ENCODE measurements at places on chromosomes 11 and 22. TPM values are rescaled to one million over a fixed set of nuclear protein-coding genes. Genes with fewer than 3 reads are reported as not detected.
A peak's percentile ranks its signal among the peaks of the same experiment; 100 is the strongest.

The OR52E8 gene
- total RNA-seq: not detected

The LDHAL6A gene
- total RNA-seq: not detected

The HTR3B gene
- not detected for total RNA-seq

The IL17REL gene
- total RNA-seq: not detected

The PIK3IP1 gene
- 11.1 TPM for total RNA-seq

- no peak for DNase-seq
Observed at GRCh38 chr11:69063652-69064260, 15.0 kb downstream of the TPCN2 start.

GRCh38 chr11:14835496-14836492, 56.2 kb downstream of the CYP2R1 start:
- no peak for DNase-seq

DNA sequence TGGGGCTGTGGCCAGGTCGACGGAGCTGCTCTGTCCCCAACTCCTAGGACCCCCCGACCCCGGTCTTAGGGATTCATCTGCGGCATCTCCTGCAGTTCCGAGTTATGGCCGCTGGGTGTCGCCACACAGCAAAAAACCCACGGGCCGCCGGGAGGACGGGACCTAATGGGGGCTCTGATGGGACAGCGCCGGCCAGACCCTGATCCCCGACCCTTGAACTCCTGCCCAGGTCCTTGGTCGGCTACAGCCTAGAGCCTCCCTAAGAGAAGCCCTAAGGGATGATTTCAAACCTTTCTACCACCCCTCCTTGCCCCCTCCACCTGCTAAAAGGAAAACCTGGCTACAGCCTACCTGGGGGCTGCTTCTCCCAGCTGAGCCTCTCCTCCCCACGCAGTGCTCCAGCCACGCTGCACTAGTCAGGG, 30.8 kb upstream of the LRRC10B start:
- DNase-seq: peak; percentile 60

GRCh38 chr22:47627556-47628253, 865.3 kb downstream of the TBC1D22A start:
- no peak for DNase-seq

GRCh38 chr22:49299821-49300231, 527.8 kb downstream of the BRD1 start:
- no peak for DNase-seq

DNA sequence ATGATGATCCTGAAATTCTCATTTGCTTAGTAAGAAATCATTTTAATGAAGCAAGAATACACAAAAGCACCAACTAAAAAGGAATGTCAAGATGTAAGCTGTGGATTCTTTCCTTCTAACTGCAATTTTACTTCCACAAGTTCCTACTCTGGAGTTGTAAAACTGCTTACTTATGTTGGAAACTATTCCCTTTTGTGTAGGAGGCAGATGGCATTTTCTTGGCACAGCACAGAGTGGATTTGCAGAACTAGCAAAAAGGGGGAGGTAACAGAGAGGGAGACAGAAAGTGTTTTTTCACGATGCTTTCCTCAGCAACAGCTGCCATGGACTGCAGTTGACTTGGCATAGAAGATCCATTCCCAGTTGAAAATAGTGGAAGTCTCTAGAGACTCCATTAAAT, 1112.0 kb upstream of the RAG2 start:
- no peak for DNase-seq

GRCh38 chr22:26529345-26529744, 17.1 kb upstream of the TFIP11 start:
- DNase-seq: no peak

- no peak for DNase-seq
Observed at GRCh38 chr11:94638902-94639373, 71.8 kb downstream of the PIWIL4 start.

DNA sequence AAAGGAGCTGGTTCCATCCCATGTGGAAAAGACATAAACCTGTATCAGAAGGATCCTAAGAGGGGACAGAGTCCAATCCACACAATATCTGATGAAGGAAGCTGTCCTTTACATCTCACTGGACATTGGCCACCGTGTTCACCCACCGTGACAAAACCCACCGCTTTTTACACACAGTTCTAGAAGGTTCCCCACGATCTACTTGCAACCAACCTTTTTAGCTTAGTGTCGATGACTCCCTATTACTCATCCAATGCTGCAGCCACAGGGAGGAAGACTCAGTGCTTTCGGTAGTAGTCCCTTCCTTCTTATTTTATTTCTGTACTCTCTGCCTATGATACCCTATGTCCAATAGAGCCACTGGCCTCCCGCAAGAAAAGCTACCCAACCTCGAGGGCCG, 65.4 kb downstream of the MAPK1 start:
- DNase-seq: no peak

DNA sequence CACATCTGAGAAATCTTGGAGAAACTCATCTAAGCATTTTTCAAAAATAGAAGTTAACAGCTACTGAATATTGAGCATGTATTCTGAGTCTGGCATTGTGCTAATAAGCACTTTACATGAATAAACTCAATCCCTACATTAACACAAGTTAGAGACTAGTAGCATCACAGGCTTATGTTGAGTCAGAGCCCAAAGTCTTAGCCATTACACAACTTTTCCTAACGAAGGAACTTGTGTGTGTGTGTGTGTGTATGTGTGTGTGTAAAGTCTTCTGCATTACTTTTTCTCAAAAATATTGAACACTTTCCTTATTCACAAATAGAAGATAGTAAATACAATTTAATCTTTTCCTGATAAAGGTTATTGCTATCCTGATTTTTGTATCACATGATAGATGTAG, 8.7 kb upstream of the CLPB start:
- no peak for DNase-seq

DNA sequence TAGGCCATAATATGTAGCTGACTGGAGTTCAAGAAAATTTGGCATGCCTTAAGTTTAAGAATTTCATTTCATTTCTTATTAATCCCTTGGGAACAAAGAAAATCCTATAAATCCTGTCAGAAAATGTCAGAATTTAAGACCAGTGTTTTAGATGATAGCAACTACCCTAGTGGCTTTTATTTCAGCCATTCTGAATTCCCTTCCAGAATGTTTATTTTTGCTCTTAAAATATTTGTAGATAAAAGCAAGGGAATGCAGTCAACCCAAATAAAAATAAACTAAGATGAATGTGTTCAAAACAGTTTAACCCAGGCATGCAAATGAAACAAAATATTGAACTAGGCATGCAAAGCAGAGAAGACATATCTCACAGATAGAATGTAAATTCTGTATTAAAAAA, 356.9 kb upstream of the LRRC4C start:
- no peak for DNase-seq

DNA sequence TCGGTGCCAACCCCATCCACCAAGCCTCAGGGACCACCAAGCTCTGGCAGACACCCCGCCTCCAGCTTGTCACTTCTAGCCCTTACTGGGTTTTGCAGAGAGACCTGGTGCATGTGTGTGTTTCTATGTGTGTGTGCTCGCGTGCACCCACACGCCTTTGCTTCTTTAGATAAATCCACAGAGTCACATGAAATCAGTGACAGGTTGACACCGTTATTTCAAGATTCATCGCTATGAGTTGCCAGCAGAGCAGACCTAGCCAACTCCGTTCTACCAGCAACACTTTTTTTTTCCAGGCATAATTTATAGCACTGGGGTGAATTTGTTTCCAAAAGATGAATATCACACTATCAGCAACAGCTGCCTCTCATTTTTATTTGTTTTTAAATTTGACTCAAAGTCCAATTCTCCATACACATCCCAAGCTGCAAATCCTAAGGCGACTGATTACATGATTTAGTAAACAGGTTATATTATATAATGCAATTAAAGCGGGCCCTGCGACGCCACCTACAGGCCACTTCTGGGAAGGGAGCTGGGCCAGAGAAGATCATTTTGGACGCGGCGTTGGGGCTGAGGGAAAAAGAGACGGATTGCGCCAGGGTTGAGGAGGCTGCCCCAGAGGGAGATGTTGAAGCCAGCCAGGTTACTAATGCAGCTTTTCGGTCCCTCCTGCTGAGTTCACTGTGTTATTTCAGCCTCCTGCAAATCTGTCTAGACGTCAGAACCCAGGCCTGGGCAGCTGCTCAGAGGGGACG, 150.5 kb downstream of the FEZ1 start:
- peak; percentile 83 for DNase-seq

GRCh38 chr11:8106679-8107078, 25.7 kb downstream of the TUB start:
- peak; percentile 54 for DNase-seq

- DNase-seq: no peak
Observed at GRCh38 chr22:29997107-29997506, 83.2 kb upstream of the HORMAD2 start.

DNA sequence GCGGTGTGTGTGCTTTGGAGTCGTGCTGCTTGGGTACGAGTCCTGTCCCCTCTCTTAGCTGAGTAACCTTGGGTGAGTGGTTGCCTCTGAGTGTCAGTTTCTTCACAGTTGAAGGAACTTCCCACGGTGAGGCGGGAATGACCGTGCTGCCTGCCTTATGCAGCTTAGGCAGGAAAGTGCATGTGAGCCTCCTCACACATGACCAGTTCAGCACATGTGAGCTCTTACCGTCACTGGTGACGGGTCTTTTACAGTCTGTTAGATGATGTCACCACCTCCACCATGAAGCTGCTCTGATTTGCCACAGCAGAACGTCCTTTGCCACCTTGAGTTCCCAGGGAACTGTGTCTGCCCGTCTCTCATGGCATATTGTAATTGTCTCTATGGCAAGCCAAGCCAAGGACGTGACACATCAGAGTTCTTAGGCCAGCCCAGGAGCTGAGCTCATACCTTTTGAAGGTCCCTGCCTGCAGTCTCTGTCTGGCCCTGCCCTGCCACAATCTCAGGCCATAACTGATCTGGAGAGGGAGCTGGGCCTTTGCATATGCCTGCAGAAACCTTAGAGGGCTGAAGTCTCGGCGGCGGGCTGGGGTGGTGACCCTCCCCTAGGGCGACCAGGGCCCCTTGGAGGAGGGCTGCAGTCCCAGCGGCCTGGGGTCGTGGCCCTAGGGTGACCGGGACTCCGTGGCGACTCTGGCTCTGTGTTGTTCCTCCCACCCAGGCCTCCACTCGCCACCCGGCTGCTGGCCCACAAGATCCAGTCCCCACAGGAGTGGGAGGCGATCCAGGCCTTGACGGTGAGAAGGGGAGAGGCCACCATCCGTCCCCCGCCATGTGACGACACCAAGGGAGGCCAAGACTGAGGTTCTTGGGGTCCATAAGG, 7.8 kb downstream of the GGA1 start:
- no peak for DNase-seq

GRCh38 chr11:68505596-68505995, 45.0 kb downstream of the PPP6R3 start:
- DNase-seq: no peak

GRCh38 chr22:31821572-31821971, 67.8 kb downstream of the DEPDC5 start:
- DNase-seq: no peak

DNA sequence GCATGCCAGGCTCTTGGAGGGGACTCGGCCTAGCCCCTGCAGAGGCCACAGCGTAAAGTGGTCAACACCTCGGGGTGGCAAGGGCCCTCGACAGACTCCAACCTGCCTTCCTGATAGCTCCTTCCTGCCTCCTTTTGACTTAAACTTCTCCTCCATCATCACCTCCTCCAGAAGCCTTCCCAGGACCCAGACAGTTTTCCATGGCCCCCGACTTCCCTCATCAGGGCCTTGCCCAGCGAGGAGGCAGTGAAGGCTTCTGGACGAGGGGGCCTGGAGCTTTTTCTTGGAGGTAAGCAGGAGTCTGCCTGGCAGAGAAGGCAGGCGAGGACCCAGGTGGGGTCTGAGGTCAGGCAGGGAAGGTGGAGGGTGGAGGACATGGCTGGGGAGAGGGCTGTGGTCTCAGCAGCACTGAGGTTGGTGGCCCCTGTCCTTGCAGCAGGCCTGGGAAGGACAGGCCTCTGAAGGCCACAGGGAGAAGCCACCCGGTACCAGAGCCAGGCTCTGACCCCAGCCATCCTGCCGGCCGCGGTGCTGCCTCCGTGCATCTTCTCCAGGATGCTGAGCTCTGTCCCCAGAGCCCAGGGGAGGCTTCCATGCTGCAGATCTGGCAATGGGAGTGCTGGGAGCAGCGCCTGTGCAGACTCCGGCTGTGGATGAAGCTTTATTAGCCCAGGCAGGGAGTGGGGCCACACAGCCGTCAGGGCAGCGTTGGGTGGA, 81.4 kb downstream of the WNT7B start:
- peak; percentile 4 for DNase-seq

DNA sequence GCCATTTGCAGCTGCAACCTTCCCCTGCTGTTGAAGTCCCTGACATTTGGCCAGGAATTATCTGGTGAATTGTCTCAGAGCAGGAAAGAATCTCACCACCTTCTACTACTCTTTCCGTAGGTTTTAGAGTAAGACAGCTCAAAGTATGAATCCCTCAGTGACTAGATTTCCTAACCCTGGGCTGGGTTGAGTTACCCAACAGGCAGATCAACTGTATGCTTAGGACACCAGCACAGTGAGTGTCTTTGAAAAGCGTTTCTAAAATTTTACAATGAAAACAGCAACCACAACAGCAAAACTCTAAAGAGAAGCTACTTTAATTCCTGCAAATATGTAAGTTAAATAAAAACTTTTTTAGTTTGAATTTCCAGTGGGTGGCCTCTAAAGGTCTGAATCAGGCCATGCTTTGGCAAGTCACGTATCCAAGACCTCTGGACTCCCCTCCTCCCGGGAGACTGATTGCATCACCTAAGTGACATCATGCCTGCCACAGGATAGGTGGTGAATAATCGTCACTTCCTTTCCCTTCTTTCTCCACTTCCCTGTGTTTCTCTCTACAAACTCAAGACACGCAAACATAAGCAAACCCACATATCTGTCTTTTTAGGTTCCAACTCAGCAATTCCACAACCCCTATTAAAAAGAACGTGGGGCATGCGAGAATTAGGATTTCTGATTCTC, 7.8 kb downstream of the OR8B12 start:
- no peak for DNase-seq

- DNase-seq: no peak
Observed at GRCh38 chr11:121711236-121711635, 258.5 kb upstream of the SORL1-AS1 start.

GRCh38 chr22:40982482-40983385, 31.6 kb downstream of the RBX1 start:
- no peak for DNase-seq

DNA sequence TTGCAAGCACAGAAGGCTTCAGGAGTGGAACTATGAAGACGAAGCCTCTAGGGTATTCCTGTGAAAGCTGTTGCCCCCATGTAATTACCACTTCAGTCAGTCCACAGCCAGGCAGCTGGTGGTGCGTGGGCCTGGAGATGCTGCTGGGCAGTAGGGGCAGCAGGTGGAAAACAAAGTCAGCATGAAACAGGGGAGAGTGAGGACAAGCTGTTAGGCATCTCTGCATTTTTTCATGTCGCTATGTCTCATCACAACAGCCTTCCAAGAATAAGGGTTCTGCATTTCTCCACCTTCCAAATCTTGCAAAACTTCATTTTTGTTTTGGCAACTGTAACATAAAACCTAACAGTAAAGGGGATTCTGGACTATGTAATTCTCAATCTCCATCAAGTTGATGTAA, 757.5 kb downstream of the NELL1 start:
- no peak for DNase-seq

- no peak for DNase-seq
Observed at GRCh38 chr11:83120327-83120726, 36.6 kb upstream of the PCF11 start.

- DNase-seq: no peak
Observed at GRCh38 chr22:30562366-30562765, 12.1 kb downstream of the GAL3ST1 start.

Data from left ventricle myocardium inferior (tissue), 1 donor.